ENCODE measurements at places on chromosomes 4 and X.
A peak's percentile ranks its signal among the peaks of the same experiment; 100 is the strongest.

DNA sequence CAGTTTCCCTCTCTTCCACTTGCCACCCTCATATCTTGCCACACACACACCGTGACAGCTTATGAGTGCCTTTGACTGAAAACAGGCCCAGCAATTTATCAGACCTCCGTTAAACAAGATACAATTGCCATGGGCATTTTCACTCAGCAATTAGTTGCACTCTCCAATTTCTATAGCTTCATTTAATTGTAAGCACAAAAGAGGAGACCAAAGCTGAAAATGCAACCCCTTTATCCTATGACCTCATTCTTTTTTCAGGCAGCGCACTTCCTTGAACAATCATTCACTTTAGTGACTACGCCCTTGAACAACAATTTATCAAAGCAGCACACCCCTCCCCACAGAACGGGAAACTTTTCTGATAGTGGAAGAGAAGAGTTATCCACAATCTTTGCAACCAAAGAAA is 4.1 kb downstream of the POF1B start:
- no peak for DNase-seq

- DNase-seq, result no peak
Measured at GRCh38 chr4:168498251-168498650, 1.4 kb downstream of the PALLD start.

GRCh38 chr4:154566639-154567204 is 3.9 kb downstream of the FGB start:
- no peak for DNase-seq

GRCh38 chrX:41870719-41871151 is 52.6 kb downstream of the CASK start:
- no peak for DNase-seq

- no peak for DNase-seq
Measured at GRCh38 chr4:150577796-150578195, 4.2 kb upstream of the MAB21L2 start.

- no peak for DNase-seq
Measured at GRCh38 chrX:53316111-53316859, 34.9 kb upstream of the IQSEC2 start.

DNA sequence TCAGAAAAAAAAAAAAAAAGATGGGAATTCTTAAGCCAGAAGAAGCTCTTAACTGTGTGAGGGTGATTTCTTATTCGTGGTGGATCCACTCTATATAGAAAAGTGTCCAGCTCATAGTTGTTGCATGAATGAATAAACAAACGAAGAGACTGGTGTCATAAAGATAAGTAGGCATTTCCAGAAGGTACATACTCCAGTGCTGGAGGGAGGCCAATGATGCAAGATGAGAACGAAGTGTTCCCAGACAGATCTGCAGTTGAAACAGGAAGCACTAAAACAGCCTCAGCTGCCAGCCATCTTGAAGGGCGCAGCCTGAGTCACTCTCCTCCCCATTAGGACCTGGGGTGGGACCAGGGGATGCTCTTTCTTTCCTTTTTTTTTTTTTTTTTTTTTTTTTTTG is 47.4 kb upstream of the HOPX start:
- DNase-seq, result peak; percentile 70

DNA sequence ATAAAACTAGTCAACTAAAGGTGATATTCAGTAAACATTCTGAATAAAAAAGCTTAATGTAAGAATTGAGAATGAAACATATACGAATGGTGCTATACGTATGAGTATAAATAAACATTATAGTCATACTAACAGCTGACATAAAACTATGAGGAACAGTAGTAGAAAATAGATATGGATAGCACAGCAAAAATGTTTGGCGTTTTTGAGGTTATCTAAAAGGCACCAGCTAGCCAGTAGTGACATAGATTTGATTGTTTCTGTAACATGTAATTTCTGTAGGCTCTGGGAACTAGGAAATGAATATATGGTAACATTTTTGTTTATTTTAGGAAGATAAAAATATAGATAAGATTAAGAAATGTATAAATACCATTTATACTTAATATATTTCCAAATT is 69.3 kb downstream of the SNX25 start:
- no peak for DNase-seq

DNA sequence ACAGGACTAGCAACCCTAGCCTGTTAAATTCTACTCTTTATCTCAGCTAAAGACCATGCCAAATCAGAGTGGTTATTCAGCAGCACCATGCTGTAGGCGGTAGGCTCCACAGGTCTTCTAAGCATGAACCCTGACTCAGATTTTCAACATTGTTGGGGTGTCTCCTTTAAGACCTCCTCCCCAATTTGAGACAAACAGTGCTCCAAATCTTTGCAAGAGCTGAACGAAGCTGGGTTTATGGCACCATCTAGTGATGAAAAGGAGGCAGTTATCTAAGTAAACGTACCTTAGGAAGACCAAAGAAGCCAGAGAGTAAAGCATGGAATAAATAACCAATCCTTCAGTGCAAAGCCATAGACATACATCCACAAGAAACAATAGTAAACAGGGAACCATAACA is 334.5 kb upstream of the SLC7A11 start:
- DNase-seq, result peak; percentile 23

- no peak for DNase-seq
Measured at GRCh38 chr4:185591679-185592141, 56.4 kb upstream of the PDLIM3 start.

DNA sequence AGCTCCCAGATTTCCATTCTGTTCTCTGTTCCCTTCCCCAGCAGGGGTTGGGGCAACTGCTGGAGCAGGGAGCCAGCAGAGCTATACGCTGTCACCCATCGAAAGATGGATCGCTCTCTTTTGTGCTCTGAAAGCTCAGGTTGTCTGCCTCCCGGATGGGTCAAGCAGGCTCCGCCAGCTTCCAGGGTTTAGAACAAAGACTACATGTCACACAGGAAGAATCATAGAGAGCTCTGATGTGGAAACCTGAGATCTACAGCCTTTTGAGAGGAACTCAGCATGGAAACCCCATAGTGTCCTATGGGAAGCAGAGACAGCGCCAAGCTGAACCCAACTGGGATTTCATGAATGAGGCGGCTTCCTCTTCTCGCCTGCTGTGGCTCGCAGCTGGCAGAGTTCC is 205.4 kb downstream of the HS3ST1 start:
- DNase-seq, result no peak
